Psoas muscle (tissue), 8 donors: ENCODE measurements at places on chromosomes 12 and 14. TPM values are rescaled to one million over a fixed set of nuclear protein-coding genes. Genes with fewer than 3 reads are reported as not detected.

- no peak for DNase-seq
These were observed 429.9 kb downstream of the NELL2 start for GRCh38 chr12:44446181-44446580.

DNA sequence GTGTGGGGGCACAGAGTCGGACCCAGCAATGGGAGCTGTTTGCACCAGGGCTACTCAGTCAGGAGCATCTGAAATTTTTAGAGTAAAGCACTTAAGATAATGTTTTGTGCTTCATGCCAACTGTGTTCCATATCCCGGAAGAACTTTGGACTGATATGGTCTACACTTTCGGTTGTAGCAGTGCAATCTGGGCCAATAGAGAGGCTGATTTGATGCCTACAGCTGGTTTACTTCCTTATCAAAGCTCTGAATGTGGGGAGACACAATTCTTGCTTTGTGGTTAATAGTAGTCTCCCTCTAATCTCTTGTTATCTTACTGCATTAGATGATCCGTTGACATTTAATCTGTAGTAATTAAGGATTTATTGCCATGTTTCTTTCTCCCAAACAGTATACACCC, 7.8 kb upstream of the VDR start:
- no peak for DNase-seq

DNA sequence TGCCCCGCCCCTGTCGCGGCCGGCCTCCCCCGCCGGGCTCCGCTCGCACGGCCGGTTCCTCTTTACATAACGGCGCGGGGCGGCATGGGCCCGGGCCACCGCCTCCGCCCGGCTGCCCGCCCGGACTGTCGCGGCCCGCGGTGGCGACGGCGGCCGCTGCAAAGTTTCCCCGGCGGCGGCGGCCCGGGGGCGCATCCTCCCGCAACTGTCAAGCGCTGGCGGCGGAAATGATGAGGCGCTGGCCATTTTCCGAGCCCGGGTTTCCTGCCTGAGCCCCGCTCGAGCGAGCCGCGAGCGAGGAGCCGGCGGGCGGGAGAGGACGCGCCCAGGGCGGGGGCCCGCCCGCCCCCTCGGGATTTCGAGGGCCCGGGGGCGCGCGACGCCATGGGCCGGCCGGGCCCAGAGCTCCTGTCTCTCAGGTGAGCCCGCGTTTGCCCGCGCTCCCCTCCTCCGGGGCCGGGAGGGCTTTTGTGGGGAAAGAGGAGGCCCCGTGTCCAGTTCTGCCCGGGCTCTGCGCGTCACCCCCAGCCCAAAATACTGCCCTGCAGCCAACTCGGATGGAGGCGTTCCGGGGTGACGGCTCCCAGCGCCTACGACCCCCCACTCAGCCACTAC, at the start of gene SH2B3:
Gene SH2B3, plus strand, starts transcription at position 65 of the 615 bp plus-strand sequence. CDS start 12,223 bp downstream, outside the sequence.
- no peak for DNase-seq

DNA sequence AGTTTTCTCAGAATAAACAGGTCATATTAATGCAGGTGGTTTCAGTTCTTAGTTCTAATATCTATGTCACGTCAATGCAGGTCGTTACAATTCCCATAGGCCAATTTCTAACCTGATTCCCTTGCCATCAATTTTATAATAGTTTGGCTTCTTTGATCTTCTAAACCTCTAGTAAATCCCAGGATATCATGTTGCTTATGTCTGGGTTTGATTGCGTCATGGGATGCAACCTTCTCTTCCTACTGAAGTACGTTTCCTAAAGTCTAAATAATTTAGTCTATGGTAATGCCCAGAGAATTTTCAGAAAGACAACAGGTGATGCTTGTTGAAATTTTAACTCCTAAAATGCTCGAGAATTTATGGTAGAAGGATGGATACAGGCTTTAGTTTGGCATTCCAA, 19.2 kb downstream of the TAS2R7 start:
- DNase-seq = no peak

DNA sequence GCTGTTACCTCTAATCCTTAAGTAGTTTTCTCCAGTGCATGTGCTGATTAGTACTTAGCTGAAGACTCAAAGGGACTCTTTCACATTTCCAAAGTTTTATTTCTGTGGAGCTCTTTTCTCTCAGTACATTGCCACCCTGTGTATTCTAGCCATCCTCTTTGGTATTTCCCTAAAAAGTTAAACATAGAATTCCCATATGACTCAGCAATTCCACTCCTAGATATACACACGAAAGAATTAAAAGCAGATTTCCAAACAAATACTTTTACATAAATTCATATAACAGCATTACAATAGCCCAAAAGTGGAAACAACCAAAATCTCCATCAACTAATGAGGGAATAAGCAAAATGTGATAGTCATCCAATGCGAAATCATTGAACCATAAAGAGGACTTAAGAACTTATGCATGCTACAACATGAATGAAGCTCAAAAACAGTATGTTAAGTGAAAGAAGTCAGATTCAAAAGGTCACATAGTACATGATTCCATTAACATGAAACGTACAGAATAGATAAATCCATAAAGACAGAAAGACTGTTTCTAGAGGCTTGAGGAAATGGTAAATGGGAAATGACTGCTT, 9.0 kb upstream of the NOVA1 start:
- no peak for DNase-seq

The NCKAP5L gene
- total RNA-seq = 11.7 TPM

The MANSC4 gene
- not detected for total RNA-seq

The TAS2R9 gene
- total RNA-seq = not detected

The KRT71 gene
- total RNA-seq = not detected

DNA sequence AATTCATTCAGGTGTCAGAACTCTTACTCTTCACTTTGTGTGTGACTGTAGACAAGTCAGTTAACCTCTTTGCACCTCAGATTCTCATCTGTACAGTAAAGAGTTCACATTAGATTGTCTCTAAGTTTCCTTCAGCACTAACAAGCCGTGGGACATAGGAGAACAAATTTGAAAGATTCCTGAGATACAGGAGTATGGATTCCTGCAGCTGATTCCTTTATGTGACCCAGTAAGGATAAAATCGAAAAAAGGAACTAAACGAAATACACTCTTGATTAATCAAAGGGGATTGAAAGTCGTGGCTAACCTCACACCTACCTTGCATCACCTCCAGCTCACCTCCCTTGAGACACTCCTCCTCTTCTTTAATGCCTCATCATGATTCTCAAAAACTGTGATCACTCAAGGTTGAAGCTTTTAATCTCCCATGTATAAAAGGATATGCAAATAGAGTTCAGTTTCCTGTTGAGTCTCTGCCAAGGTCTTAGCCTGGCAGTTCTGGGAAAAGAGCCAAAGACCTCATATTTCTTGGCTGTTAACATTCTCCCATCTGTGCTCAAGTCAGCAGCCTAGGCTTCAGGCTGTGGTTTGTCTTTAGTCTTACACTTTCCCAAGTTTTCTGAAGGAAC, 156.6 kb downstream of the DAD1 start:
- no peak for DNase-seq

The KRT82 gene
- not detected for total RNA-seq

DNA sequence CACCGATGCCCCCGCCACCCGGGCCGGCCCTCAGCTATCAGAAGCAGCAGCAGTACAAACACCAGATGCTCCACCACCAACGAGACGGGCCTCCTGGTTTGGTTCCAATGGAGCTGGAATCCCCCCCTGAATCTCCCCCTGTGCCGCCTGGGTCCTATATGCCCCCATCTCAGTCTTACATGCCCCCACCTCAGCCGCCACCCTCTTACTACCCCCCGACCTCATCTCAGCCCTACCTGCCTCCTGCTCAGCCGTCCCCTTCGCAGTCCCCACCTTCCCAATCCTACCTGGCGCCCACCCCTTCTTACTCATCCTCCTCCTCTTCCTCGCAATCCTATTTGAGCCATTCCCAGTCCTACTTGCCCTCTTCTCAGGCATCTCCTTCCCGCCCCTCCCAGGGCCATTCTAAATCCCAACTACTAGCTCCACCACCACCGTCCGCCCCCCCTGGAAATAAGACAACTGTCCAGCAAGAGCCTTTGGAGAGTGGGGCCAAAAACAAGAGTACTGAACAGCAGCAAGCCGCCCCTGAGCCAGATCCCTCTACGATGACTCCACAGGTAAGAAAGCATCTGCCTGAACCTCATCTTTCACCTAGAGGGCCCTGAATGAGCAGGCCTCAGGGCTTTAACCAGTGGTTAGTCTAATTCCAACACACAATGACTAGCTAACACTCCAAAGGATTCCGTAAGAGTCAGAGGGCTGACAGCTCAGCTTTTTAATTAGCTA, 851 bp downstream of the YLPM1 start:
- DNase-seq = no peak

The ARHGAP9 gene
- 1.3 TPM for total RNA-seq

GRCh38 chr12:54159140-54159539, 29.6 kb downstream of the SMUG1 start:
- no peak for DNase-seq

- no peak for DNase-seq
These were observed 29.6 kb downstream of the TMX1 start for GRCh38 chr14:51269634-51270033.

GRCh38 chr12:49612210-49612609, 6.8 kb upstream of the FAM186B start:
- DNase-seq = no peak
